ENCODE measurements at places on chromosomes 5 and 9.

GRCh38 chr9:135263511-135263910 lies 176.0 kb downstream of the OLFM1 start:
- DNase-seq, result no peak

- DNase-seq, result no peak
These were observed 132.7 kb upstream of the POU5F2 start for GRCh38 chr5:93874080-93874479.

DNA sequence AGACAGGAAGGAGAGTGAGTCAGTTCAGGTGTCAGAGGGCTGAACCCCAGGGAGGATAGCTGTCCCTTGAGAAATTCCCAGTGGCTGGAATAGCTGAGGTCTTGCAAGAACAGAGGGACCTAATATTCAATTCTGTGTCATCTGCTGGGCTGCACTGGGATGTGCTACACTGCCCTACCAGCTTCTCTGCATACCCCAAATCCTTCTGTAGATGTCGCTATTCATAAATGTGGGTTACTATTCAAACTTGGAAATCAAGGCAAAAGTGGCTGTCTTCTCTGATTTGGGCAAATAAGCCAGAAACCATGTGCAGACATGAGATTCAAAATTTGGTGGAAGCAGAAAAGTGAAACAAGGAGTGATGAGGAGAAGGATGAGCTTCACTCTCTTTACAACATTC lies 16.3 kb downstream of the TNFSF8 start:
- no peak for DNase-seq

GRCh38 chr5:71013575-71013974 lies 11.6 kb downstream of the NAIP start:
- DNase-seq, result no peak

DNA sequence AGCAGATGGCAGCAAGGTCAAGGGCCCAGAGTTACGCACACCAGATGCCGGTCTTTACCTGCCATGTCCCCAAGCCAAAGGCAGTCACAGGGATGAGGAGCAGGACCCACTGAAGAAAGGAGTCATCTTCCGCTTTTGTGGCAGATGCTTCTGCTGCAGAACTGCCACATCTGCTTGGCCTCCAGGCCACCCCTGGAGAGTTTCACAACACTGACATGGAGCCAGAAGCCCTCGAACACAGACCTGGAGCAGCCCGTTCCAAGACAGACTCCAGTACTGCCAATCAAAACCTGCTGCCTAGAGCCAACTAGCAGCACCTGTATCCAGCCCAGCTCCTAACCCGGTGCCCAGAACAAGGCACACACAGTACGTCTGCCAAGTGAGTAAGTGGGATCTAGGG lies 1.5 kb downstream of the SURF1 start:
- DNase-seq, result no peak

GRCh38 chr5:175814691-175815090 lies 56.7 kb upstream of the CPLX2 start:
- DNase-seq, result no peak

GRCh38 chr9:94720846-94721549 lies 5.5 kb upstream of the AOPEP start:
- no peak for DNase-seq

GRCh38 chr5:77103457-77103856 lies 16.4 kb upstream of the ZBED3 start:
- DNase-seq, result no peak

GRCh38 chr5:66144834-66145390 lies 812 bp downstream of the SREK1 start:
- no peak for DNase-seq

GRCh38 chr5:31825518-31826068 lies 186.7 kb downstream of the PDZD2 start:
- DNase-seq, result peak; percentile 75

DNA sequence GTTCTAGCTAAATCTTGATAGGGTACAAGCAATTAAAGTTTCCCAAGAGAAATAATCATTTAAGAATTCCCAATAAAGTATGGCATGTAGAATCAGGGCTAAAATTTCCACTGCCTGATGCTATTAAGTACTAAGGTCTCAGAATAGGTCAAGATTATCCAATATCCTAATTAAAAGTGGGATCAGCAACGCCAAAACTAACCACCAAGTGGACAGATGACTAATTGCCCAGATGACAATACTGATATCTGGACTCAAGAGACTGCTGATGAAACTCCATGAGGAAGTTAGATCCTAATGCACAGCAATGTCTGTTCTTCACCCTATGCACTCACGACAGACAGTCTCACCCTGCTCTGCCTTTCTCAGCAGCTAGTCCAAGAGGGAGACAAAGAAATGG lies 14.3 kb downstream of the DEPDC1B start:
- no peak for DNase-seq

GRCh38 chr9:120909904-120910303 lies 16.7 kb downstream of the TRAF1 start:
- no peak for DNase-seq
